ENCODE measurements at places on chromosomes 7 and 10.

DNA sequence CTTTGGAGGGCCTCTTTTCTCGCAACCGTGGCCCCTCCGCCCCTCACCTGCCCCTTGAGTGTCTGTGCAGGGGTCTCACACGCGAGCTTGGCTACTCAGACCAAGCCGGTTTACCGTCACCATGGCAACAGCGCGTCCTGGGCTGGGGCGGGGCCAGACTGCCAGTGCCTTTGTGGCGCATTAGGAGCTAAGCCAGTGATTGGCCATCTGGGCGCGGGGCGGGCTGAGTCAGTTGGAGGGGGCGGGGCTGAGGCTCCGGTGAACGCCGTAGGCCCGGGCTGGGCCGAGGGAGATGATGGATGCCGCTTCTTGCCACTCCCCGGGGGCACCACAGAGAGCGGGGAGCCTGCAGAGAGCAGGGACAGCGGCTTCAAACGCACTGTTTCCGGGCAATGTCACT, 48.7 kb upstream of the FXYD4 start:
- peak; percentile 60 for DNase-seq

DNA sequence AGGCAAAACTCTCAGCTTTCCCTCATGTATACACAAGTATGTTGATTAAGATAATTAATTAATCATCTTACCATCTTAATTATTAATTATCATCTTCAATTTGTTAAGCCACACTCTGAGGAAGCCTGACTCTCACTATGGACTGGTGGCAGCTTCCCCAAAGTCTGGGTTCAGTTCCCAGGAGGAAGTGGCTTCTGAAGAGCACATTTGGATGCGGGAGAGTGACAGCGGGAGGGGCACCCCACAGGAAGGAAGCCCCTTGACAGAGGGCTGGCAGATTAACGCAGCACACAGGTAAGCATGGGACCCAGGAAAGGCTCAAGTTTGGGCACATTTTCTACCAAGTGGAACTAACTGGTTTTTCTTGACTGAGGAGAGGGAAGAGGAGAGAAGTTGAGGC, 13.4 kb upstream of the SLIT1 start:
- DNase-seq = no peak

DNA sequence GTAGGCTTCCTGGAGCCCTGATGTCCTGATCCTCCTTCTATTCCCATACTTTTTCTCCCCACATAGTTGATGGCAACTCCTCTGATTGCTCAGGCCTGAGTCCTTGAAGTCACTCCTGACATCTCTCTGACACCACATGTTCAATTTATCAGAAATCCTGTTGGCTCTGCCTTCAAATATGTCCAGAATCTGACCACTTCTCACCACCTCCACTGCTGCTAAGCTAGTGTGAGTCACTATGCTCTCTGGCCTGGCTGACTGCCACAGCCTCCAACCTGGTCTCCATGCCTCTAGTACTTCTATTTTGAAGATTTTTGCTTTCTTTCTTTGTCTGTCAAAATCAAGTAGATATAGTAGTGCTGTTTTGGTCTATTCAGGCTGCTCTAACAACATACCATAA, 53.0 kb downstream of the TMEM229A start:
- DNase-seq = no peak

- DNase-seq = no peak
These were observed 695 bp upstream of the RBM28 start for GRCh38 chr7:128344431-128344774.
